ENCODE measurements at places on chromosomes 16 and 17.

- peak; percentile 10 for DNase-seq
Observed at GRCh38 chr17:58756246-58757161, 850 bp downstream of the PPM1E start.

- DNase-seq = no peak
Observed at GRCh38 chr17:5758651-5759050, 174.3 kb upstream of the NLRP1 start.

GRCh38 chr16:56888806-56889205 lies 23.8 kb downstream of the SLC12A3 start:
- DNase-seq = no peak

- no peak for DNase-seq
Observed at GRCh38 chr17:82931699-82932517, 92.1 kb upstream of the ZNF750 start.

DNA sequence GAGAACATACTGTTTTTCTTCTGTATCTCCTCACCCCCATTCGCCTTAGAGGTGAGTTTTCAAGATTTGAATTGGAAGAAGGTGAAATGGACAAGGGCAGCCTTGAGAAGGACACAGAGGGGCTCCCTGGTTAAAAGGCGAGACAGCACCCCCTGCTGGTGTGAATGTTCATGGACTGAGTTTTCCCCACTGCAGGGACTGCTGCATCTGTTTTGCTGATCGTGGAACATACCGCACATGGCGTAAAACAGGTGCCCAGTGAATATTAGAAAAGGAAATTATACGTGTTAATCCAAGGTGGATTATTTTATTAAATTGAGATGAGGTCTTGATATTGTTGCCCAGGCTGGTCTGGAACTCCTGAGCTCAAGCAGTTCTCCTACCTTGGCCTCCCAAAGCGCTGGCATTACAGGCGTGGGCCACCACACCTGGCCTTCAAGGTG lies 54.5 kb downstream of the NDE1 start:
- peak; percentile 76 for DNase-seq

DNA sequence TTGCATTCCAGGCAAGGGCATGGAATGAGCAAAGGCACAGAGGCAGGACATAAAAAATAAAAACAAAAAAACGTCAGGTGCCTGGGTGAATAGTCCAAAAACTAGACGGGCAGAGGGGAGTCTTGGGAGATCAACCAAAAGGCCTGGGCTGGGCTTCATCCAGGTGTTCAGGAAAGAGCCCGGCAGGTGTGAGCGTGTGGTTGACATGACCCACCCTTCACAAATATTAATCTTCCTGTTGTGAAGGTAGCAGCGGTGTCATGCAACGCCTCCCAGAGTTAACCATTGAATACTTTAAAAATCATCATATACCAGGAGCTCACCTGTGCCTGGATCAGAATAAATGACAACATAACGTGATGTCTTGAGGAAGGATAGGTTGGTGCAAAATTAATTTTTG lies 90.6 kb downstream of the USP22 start:
- DNase-seq = no peak

- no peak for DNase-seq
Observed at GRCh38 chr17:40038882-40039513, 15.2 kb downstream of the MED24 start.

DNA sequence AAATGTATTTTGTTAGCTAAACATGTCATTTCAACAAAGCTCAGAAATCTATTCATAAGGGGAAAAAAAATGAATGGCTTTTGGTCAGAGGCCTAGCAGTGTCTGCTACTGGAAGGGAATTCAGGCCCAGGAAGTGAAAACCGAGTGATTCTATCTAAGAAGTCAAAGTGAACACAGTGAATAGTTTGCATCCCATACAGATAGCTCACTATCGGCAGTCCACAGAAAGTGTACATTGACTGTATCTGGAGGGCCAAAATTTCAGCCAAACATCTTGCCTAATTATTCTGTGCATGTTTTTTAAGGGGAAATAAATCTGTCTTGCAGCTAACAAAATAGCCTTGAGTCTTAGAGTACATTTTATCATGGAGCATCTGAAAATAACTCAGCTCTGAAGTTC lies 214.4 kb upstream of the CACNG5 start:
- no peak for DNase-seq

GRCh38 chr16:73057291-73058210 lies 9.6 kb upstream of the ZFHX3 start:
- DNase-seq = no peak

- DNase-seq = no peak
Observed at GRCh38 chr17:2044263-2044894, 2.6 kb downstream of the OVCA2 start.

DNA sequence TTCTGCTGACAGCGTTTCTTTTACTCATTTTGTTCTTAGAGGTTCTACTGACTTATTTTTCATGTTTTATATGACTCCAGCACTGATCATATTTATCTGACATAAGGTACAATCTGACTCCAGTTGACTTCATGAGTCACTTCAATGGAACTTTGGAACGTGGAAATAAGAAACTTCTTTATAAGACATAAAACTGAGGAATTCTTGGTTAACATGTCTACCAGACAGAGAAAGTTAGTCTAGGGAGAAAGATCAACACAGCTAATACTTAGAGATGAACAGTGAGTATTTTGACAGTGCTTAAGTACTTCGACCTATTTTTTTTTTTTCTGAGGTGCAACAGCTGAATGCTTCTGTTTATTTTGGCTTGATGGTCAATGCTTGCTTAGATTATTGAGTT lies 679.5 kb downstream of the KCNJ2 start:
- no peak for DNase-seq

DNA sequence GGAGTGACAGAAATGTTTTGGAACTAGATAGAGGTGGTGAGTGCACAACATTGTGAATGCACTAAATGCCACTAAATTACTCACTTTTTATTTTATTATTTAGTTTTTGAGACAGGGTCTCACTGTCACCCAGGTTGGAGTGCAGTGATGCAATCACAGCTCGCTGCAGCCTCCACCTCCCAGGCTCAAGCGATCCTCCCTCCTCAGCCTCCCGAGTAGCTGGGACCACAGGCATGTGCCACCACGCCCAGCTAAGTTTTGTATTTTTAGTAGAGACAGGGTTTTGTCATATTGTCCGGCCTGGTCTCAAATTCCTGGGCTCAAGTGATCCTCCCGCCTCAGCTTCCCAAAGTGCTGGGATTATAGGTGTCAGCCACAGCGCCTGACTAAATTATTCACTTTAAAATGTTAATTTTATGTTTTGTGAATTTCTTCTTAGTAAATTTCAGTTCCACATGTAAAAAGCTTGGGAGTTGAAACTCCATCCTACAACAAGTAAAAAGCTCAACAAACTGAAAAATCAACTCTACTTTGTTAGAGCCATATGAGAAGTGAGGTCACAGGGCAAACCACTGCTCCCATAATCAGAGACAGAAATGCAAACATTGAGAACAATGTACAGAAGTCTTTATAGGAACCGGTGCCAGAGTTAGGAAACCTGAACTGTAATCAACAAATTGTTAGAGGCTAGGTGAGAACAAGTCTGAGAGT lies 13.8 kb upstream of the SLC5A10 start:
- DNase-seq = no peak

DNA sequence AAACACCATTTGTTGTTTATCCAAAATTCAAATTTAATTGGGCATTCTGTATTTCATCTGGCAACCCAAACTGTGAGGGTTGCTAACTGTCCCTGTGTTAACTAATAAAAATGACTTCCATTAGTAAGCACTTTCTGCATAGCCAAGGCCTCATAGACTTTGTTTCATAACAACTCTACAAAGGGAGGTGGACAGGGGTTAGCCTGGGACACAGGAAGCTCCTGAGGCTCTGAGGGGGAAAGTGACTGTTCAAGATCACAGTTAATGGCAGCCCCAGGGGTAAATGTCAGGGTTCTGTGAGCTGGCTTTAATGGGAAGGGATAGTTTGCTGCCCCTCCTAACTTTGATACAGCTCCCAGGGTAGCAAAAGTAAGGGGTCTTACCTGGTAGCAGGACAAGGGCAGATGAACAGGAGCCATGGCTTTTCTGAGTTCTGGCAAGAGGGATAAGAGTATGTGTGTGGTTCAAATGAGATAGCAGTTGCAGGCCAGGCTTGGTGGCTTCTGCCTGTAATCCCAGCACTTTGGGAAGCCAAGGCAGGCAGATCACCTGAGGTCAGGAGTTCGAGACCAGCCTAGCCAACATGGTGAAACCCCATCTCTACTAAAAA lies 2.2 kb downstream of the HEATR9 start:
- DNase-seq = no peak

- no peak for DNase-seq
Observed at GRCh38 chr17:59094861-59095530, 11.7 kb downstream of the TRIM37 start.

- DNase-seq = no peak
Observed at GRCh38 chr17:46751425-46751824, 67.1 kb downstream of the WNT3 start.

GRCh38 chr17:78923660-78924453 lies 1.3 kb downstream of the TIMP2 start:
- peak; percentile 36 for DNase-seq

GRCh38 chr17:30031214-30031869 lies 85.3 kb upstream of the NSRP1 start:
- DNase-seq = no peak

- DNase-seq = no peak
Observed at GRCh38 chr16:71570144-71570543, 6.7 kb downstream of the TAT start.

All from stimulated activated CD4-positive, alpha-beta T cell treated with anti-CD3 and anti-CD28 coated beads, Interleukin-12 subunit alpha, Interleukin-12 subunit beta, amount 100 ng/mL, for 4 hours (primary cell).